ENCODE measurements at places on chromosomes 11 and 22.

DNA sequence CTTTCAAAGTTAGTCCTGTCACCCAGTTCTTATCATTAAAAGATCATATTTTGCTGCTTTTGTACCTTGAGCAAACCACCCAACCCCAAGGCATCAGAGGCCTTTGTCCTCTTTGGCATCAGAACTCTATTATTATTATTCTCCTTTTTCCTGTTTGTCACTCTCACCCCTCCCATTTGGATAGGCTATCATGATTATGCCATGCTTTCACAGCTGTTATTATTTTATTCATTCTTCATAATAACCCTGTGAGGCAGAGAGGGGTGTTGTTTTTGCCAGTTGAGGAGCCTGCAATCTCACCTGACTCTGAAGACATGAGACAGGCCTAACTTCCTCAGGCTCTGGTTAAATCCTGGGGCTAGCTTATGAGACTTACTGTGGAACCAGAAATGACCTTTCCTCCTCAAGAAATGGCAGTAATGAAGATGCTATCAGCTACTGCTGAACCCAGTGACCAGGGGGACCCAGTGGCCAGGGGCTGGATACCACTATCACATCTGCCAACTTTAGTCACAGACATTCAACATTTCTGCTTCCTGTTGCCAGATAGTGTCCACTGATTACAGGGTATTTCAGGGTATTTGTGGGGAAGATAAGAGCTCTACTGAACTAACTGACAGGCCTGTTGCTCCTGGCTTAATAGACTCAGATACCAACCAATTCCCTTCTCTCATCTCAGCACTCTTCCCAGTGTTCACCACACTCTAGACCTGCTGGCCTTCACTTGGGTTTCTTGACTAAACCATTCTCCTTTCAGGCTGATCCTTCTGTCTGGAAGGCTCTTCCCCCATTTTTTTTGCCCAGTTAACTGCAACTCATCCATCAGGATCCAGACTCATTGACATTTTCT lies 11.8 kb upstream of the SWAP70 start:
- no peak for DNase-seq

DNA sequence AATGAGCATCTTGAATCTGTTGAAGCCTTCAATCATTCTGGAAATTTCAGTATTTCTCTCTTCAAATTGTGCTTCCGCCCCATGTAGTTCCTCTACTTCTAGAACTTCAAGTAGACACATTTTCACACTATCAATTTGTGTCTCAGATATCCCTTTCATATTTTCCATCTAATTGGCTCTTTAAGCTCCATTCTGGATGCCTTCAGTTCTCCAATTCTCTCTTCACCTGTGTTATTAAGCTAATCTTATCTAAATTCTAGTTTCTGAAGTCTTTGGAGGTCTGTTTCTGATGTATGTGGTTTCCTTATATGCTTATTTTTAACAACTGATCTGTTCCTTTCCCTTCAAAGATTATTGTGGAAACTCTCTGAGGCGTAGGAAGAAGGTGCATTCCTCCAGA lies 36.3 kb downstream of the CSTF3 start:
- DNase-seq = no peak

- no peak for DNase-seq
Measured at GRCh38 chr11:1194977-1195681, 27.7 kb upstream of the MUC5B start.

DNA sequence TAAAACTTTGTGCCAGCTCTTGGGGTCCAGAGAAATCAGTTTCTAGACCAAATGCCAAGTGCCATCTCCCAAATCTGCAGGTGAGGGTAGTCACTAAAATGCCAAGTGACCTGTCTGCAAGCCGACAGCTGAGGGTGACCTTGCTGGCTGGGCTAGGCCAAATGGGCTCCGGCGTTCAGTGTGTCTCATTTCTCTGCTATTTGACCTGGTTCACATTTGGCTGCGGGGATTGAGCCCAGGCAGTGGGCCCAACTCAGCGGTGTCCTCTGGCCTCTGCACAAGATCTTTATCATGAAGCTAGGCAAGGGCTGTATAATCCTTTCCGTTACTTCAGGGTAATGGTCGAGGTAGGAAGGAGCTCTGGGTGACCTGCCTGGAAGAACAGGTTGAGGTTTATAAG lies 87.5 kb downstream of the SNX19 start:
- no peak for DNase-seq

DNA sequence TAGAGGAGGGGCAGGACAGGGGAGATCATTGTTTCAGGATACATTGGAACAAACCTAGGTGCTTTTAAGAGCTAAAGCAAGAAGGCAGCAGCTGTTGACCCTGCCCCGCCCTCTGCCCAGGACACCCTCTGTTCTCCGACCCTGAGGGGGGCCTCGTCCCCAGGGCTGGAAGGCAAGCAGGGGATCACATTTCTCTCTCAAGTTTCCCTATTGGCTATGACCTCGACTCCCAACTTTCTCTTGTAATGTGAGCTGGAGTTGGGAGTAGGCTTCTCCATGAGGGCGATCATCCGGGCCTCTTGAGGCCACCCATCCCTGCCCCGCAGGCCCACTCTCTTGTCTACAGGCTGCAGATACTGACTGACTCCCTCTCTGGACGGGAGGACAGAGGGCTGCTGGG lies 37.7 kb downstream of the DSCAML1 start:
- DNase-seq = no peak

GRCh38 chr11:128055576-128056217 lies 531.7 kb downstream of the ETS1 start:
- DNase-seq = no peak

DNA sequence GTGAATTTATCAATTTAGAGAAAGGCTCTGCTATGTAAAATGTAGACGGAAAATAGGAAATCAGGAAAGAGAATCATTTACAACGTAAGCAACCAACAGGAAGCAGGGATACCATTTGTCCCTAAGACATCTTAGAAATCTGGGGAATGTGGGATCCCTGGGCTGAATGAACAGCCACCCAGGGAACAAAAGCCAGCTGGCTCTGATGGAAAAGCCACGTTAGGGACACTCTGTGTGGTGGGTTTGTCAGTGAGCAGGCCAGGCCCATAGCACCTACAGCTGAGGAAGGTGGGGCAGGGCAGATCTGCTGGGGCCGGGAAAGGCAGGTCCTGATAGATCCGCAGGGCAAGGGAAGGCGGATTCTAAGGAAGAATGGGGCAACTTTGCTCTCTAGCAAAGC lies 87.1 kb upstream of the CSNK2A3 start:
- DNase-seq = no peak
